Activated CD8-positive, alpha-beta T cell treated with anti-CD3 and anti-CD28 coated beads, Interleukin-2, amount 10 ng/mL, durations not matched to agents 7 days and 5 days (primary cell): ENCODE measurements at places on chromosomes 12 and 14. TPM values are rescaled to one million over a fixed set of nuclear protein-coding genes. Genes with fewer than 3 reads are reported as not detected.

GABARAPL1 gene
- 15.1 TPM for total RNA-seq

KRT75 gene
- not detected for total RNA-seq

CELA1 gene
- total RNA-seq = not detected

NOXRED1 gene
- 0.29 TPM for total RNA-seq

SPTB gene
- total RNA-seq = not detected

ART4 gene
- not detected for total RNA-seq

FUT8 gene
- 101 TPM for total RNA-seq

TXNRD1 gene
- 88.7 TPM for total RNA-seq

CCDC177 gene
- total RNA-seq = not detected

CLEC4D gene
- not detected for total RNA-seq

SMARCC2 gene
- 144 TPM for total RNA-seq

NELL2 gene
- total RNA-seq = 47.4 TPM

CIDEB gene
- total RNA-seq = 48.2 TPM

LDHB gene
- 1,063 TPM for total RNA-seq

C14orf180 gene
- not detected for total RNA-seq

OASL gene
- total RNA-seq = 29.2 TPM

BTBD7 gene
- 20.4 TPM for total RNA-seq

PLCZ1 gene
- total RNA-seq = not detected

SCN8A gene
- total RNA-seq = 1.6 TPM

IFNG-AS1 gene
- 0.21 TPM for total RNA-seq

ZCCHC8 gene
- total RNA-seq = 41.3 TPM

GLS2 gene
- 0.70 TPM for total RNA-seq

AQP5 gene
- total RNA-seq = not detected

KSR2 gene
- total RNA-seq = not detected

ARHGEF25 gene
- total RNA-seq = 0.37 TPM

ERBB3 gene
- 5.4 TPM for total RNA-seq

HELB gene
- 25.7 TPM for total RNA-seq
